ENCODE measurements at places on chromosomes 13 and 19.

- no peak for DNase-seq
Measured at GRCh38 chr19:10962863-10963262, 2.0 kb downstream of the SMARCA4 start.

DNA sequence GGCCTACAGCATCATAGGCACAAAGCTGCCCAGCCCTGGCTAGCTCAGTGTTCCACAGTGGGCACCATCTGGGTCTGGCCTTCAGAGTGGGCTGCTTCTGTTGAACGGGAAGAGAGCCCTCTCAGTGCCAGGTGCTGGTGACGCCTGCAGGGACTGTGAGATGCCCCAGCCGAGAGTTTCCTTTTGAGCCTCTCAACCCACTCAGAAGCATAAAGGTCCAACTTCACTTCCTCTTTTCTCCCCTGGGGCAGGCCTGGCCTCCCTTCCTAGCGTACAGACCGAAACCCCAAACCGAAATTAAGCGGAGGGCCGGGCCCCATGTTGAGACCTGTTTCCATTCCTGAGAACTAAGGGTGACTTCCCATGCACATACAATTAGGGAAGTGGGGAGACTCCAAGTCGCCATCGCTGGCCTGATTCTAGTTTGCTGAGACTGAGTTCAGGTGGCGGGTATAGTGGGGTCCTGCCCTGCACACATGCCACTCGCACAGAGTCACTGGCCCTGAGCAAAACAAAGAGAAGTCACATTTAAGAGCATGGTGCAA lies 6.9 kb downstream of the RAB8A start:
- DNase-seq: no peak

- no peak for DNase-seq
Measured at GRCh38 chr19:40575326-40575725, 1.3 kb upstream of the SHKBP1 start.

DNA sequence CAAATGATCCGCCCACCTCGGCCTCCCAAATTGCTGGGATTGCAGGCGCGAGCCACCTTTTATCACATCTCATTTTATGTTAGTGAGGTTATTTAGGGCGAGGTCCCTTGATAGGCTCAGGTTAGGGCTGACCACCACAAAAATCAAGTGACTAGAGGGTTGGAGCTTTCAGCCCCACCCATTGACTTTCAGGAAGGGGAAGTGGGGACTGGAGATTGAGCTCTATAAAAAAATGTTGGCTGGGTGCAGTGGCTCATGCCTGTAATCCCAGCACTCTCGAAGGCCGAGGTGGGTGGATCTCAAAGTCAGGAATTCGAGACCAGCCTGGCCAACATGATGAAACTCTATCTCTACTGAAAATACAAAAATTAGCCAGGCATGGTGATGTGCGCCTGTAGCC lies 20.1 kb downstream of the FPR3 start:
- no peak for DNase-seq

DNA sequence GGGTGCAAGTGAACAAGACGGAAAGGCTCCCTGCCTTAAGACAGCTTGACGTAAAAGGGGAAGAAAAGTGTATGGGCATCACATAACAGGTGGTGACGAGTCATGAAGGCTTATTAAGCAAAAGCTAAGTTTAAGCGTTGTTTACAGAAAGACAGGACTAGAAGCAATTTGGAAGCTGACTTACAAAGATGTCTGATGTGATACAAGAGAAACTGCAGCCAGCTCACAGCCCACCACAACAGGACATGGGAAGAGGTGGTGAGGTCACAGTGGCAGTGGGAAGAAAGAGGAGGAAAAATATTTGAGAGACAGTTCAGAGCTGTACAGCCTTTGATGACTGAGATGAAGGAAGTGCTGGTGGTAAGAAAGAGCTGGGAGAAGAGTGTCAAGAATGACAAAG lies 181.6 kb downstream of the KLF12 start:
- no peak for DNase-seq

DNA sequence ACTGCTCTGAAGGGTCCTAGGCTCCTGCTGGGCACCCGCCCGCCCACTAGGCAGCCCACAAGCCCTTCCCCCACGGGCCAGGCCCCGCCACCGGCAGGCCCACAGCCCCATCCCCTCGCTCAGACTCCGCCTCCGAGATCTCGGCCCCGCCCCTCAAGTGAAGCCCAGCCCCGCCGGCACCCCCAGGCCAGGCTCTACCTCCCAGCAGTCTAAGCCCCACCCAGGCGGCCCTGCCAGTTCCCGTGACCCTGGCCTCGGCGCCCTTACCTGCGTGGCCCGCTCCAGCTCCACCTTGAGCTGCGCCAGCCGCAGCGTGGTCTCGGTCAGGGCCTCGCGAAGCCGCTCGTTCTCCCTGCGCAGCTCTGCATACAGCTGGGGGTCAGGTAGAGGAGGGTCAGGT lies 16.3 kb downstream of the EPS8L1 start:
- no peak for DNase-seq

DNA sequence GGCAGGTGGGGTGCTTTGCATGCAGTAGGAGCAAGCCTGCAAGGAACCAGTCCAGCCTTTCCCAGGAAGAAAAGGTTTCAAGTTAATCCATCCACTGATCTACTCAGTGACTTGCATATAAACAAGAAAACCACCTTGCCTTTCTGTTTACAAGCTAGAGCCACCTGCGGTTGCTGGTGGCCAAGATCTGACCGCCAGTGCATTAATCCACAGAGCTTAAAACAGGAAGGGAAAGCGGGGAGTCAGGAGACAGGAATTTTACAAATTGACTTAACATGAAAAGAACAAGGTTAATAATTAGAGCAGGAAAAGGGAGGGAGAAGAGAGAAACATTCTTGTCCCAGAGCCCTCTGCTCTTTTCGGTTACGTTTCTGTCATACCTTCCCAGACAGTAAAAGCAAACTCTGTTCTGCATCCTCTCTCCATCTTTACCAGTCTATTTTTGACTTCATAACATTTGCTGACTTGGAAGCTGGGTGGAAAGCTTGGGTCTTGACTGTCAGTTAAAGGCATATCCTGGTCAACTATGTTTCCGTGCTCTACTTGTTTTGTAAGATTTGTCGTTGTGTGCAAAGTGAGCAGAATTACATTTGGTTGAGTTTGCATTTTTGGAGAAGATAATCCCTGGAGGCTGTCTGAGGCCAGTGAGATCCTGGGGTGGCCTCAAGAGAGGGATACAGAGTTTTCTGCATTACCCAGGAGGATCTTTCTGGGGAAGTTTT lies 760.6 kb downstream of the EFNB2 start:
- DNase-seq: no peak

GRCh38 chr13:44110091-44110621 lies 230.5 kb downstream of the LACC1 start:
- DNase-seq: no peak

DNA sequence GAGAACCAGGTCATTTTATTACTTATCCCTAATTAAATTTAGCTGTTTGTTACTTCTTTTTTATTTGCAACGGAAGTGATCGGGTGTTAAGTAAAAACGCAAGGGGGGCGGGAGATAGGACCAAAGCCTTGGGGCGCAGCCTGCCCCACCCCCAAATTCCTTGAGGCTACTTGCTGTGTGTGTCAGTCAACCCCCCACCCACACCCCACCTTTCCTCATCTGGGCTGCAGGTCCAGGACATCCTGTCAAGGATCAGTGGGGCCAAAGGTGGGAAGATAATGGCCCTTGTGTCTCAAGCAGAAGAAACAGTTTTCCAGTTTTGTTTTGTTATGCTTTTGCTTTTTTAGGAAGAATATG lies 1.2 kb upstream of the FOXO1 start:
- DNase-seq: no peak

DNA sequence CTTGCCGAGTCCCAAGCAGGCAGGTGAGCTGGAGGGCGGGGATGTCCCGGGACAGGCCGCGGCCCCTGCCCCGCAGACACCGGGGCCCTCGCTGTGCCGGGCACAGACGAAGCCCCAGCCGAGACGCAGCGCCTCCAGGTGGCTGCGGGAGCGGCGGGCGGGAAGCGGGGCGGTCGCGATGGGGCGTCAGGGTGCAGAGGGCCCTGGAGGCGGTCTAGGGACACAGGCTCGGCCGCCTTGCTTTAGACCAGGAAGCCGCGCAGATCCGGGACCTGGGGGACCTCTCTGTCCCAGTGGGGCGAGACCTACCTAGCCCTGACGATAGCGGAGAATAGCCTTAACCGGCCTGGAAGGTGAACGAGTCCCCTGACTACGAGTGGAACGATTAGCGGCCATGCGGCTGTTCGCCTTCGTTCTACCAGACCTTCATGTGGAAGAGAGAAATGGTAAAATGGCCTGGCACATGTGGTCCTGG lies 4.2 kb upstream of the ZNF564 start:
- no peak for DNase-seq

DNA sequence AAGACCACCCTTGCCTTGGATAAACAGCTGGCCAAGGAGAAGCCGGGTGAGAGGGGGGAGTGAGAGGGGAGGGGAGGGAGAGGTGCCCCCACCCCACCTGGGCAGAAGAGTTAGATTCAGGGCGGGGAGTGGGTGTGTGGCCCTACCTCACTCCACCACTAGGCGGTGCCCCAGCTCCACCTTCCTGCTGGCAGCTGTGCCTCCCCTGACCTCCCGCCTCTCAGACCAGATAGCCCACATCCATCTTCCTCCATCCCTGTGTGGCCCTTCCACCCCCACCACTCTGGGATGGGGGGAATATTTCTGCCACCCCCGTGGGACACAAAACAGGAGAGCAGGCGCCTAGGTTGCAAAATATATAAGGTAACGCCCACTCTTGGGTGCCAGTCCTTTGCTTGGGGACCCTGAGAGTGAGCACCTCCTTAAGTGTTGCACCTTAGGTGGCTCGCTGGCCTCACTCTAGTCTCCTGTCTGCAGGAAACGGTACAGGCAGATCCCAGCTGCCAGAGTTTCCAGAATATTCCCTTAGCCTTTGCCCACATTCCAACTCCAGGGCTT lies 13.8 kb upstream of the EHD2 start:
- no peak for DNase-seq

DNA sequence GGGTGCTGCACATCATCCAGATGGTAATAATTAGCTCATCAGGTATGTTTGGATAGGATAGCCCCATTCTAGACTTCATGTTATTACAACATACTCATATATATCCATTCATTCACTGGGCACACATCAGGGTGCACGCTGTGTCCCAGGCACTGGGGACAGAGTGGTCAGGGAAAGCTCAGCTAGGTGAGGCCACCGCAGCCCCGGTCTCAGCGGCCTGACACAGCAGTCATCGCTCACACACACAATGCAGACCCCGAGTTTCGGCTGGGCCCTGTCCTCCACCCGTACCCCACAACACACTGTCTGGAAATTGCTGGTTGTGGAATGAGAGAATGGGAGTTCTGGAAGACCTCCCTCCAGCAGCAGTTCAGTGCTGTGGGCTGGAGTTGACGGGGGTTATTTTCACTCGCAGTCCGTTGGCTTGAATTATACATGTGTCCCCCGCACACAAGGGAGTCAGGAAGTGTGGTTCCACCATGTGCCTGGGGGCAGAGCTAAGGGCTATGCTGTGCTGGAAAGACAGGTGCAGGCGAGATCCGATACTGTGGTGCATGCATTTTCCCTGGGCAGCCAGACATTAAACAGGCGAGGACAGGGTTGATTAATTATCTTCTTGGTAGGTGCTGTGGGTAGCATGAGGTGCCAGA lies 257.6 kb downstream of the TEX29 start:
- no peak for DNase-seq
